Esophagus muscularis mucosa (tissue), 4 donors: ENCODE measurements at places on chromosomes 2 and 18.
A peak's percentile ranks its signal among the peaks of the same experiment; 100 is the strongest.

DNA sequence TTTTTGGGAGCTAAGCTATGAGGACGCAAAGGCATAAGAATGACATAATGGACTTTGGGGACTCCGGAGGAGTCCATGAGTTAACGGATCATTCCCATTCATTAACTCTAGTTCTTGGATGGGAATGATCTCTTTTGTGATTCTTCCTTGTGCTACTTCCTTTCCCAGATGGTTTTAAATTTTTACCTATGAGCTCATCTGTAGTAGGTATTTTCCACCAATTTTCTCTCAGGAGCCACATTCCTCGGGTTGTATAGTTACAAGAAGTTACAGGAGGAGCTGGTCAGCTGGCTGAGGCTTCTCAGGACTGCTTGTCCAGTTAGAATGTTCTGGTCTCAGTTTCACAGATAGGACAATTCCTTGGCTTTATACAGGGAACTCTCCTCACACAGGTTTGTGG lies 42.9 kb upstream of the LPIN2 start:
- DNase-seq = no peak

GRCh38 chr2:241598487-241598886 lies 38.5 kb downstream of the THAP4 start:
- no peak for DNase-seq

- DNase-seq = no peak
Observed at GRCh38 chr2:112710956-112711750, 9.7 kb upstream of the NT5DC4 start.

DNA sequence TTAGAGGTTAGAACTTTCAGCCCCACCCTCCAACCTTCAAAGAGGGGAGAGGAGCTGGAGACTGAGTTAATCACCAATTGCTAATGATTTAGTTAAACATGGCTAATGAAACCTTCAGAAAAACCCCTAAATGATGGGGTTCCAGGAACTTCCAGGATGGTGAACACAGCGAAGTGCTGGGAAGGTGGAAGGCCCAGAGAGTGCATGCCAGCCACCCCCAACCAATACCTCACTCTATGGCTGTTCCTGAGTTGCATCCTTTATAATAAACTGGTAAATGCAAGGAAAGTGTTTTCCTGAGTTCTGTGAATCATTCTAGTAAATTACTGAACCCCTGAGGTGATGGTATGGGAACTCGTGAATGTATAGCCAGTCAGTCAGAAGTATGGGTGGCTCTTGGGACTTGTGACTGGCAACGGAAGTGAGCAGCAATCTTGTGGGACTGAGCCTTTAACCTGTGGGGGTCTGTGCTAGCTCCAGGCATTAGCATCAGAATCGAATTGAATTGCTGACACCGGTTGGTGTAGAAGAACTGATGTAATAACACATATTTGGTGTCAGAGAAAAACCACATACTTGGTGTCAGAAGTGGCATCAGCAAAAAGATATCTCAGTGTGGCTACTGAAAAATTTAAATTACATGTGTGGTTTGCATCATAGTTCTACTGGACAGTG lies 37.4 kb downstream of the NPHP1 start:
- no peak for DNase-seq

DNA sequence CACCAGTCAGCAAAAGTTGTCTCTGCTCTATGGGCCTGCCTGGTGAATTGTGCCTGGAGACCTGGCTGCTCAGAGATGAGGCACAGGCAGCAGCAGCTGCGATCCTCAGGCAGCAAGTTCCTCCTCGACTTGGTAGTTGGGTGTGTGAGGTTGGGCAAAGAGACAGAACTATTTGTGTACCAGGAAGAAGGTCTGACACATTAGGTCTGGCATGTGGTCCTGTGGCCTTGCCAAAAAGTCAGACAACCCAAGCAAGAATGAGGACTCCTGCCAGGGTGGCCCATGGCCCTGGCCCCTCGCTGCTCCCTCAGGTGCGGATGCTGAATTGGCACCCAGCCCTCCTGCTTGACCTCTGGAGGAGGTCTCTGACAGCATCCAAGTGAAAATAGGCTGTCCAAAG lies 192.7 kb downstream of the DYSF start:
- DNase-seq = no peak

GRCh38 chr2:197911667-197912066 lies 107.3 kb downstream of the PLCL1 start:
- DNase-seq = no peak

- no peak for DNase-seq
Observed at GRCh38 chr2:165698444-165698884, 95.6 kb downstream of the GALNT3 start.

- DNase-seq = no peak
Observed at GRCh38 chr18:39951142-39951720, 2003.8 kb upstream of the PIK3C3 start.

DNA sequence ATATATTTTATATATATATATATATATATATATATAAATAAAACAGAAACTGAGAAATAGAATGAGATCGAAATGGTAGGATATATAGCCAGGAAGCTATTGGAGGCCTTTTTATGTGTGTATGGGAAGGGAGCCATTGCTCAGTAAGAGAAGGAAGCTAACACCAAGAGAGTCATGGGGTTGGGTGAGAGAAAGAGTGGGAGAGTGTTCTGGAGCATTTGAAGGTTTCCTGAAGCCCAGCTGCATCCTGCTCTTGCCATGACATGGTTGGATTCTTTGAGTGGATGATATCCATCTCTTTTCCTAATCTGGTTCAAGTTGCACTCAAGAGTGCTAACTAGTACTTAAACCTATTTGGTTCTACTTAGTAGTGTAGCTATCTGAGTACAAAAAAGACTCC lies 282.3 kb downstream of the DYSF start:
- DNase-seq = no peak

DNA sequence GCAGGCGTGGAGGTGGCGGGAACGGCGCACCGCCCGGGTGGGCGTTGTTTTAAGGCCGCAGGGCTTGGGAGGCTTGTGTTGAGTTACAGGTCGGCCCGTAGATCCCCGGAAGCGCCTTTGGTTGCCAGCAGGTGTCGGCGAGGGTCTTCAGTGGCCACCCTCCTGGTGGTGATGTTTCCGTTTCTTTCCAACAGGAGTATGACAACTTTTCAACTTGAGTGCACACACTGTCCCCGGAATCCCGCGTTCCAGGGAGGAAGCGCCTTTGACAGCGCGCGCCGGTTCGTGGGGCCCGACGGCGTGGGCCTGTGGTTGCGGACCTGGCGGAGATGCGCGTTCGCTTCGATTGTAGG lies 1.0 kb upstream of the HDAC4 start:
- peak; percentile 96 for DNase-seq

DNA sequence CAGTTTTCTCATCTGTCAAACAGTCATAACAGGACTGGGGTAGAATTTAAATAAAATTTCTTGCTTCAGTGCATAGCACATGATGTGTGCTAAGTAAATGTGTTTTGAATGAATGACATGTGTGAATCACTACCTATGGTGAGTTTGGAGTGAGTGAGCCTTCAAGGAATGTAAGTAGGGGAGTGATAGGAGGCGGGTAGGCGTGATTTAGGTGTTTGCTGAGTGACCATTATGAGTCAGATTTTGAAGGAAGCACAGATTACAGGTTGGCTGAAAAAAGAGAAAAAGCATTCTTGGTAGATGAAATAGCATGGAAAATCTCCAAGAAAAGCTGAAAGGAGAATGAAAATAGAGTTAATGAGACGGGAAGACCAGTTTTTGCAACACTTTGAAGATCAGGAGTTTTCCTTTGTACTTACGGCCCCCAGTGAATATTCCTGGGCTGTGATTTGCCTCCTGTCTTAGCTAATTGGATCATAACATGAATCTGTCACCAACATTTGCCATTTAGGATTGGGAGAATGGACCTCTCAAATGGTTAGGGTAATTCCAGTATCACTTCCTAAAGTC lies 136.9 kb upstream of the GATA6 start:
- no peak for DNase-seq

- DNase-seq = no peak
Observed at GRCh38 chr2:115161081-115161770, 718.8 kb downstream of the DPP10 start.
